ENCODE measurements at places on chromosomes 3 and 15. TPM values are rescaled to one million over a fixed set of nuclear protein-coding genes. Genes with fewer than 3 reads are reported as not detected.

GRCh38 chr15:38266247-38266986 is 13.8 kb downstream of the SPRED1 start:
- DNase-seq = no peak
- H3K4me1 ChIP-seq = peaks cover 19% of the 10 kb centered on the region

- no peak overlapping the region for H3K4me3 ChIP-seq
- H3K27me3 ChIP-seq = no peaks in the 10 kb centered on the region
- DNase-seq = no peak
- no peak overlapping the region for H3K27ac ChIP-seq
- no peaks in the 10 kb centered on the region for H3K4me1 ChIP-seq
These were observed 14.7 kb upstream of the CPNE9 start for GRCh38 chr3:9688961-9689360.

Gene CYB561D2
- total RNA-seq = 16.8 TPM

DNA sequence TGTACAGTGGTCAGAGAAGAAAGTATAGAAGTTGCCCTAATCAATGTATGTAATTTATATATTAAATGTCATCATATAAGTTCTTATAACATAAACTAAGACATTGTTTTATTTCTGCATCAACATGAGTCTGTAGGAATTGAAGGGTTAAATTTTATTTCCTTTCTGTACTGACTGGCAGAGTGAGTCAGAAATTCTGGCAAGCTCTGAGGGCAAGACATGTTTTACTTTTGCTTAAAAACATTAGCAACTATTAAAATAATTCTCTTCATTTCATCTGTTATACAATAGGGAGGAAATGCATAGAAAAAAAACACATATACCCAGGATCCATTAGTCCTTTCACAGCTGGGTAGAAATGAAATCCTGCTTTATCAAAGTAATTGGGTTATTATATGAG is 171.4 kb upstream of the ALCAM start:
- H3K4me3 ChIP-seq = no peak overlapping the region

DNA sequence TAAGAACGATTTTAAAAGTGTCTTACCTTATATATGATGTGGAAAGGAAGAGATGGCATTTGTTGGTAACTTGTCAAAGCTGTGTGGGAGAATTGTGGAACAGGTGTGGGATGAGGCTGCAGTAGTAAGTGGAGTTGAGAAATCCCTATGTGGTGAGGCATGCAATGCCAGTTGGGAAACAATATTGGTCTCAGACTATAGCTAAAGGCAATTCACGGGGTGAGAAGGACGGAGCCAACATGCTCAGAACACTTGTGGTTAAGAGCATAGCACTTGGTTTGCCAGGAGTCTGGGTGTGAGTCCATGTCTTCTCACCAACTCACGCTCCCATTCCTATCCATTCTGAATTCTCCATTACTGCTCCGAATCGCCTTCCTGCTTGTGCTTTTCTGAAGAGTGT is 615.6 kb upstream of the ADAMTS9 start:
- H3K4me3 ChIP-seq = no peak overlapping the region
- no peaks in the 10 kb centered on the region for H3K4me1 ChIP-seq
- H3K36me3 ChIP-seq = no peaks in the 10 kb centered on the region
- DNase-seq = no peak
- no peak overlapping the region for H3K27ac ChIP-seq
- H3K27me3 ChIP-seq = no peaks in the 10 kb centered on the region

Gene GOLGA6D
- total RNA-seq = not detected

GRCh38 chr3:29137601-29138000 is 143.3 kb upstream of the RBMS3 start:
- no peaks in the 10 kb centered on the region for H3K27me3 ChIP-seq
- H3K36me3 ChIP-seq = no peaks in the 10 kb centered on the region
- peaks cover 4% of the 10 kb centered on the region for H3K4me1 ChIP-seq
- DNase-seq = no peak
- H3K27ac ChIP-seq = no peak overlapping the region

DNA sequence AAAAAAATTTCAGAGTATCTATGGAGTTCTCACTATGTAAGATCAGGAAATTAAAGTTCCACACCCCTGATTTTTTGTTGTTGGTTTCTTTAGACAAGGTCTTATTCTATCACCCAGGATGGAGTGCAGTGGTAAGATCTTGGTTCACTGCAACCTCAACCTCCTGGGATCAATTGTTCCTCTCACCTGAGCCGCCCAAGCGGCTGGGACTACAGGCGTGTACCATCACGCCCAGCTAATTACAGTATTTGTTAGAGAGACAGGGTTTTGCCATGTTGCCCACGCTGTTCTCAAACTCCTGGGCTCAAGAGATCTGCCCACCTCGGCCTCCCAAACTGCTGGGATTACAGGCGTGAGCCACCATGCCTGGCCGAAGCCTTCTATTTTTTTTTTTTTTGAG is 12.4 kb downstream of the QRICH1 start:
- peaks cover 3% of the 10 kb centered on the region for H3K36me3 ChIP-seq
- no peaks in the 10 kb centered on the region for H3K27me3 ChIP-seq
- H3K27ac ChIP-seq = no peak overlapping the region
- H3K4me3 ChIP-seq = no peak overlapping the region

Gene GABRR3
- not detected for total RNA-seq

DNA sequence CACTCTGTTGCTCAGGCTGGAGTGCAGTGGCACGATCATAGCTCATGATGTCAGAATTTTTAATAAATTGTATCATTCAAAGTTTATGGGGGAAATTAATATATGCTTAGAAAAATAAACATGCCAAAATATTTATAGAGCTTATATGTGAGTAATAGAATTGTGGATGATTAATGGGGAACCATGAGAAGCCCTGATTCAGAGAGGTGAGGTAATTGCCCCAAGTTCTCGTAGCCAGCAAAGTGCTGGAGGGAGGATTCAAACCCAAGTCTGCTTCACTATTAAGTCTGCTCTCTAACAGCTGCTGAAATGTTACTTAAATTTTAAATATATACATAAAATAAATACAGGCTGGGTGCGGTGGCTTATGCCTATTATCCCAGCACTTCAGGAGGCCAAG is 26.2 kb upstream of the IGF2BP2 start:
- no peak overlapping the region for H3K27ac ChIP-seq
- H3K27me3 ChIP-seq = no peaks in the 10 kb centered on the region
- no peaks in the 10 kb centered on the region for H3K4me1 ChIP-seq
- H3K4me3 ChIP-seq = no peak overlapping the region

Gene FBXO40
- not detected for total RNA-seq

Gene RSRC1
- 23.9 TPM for total RNA-seq

DNA sequence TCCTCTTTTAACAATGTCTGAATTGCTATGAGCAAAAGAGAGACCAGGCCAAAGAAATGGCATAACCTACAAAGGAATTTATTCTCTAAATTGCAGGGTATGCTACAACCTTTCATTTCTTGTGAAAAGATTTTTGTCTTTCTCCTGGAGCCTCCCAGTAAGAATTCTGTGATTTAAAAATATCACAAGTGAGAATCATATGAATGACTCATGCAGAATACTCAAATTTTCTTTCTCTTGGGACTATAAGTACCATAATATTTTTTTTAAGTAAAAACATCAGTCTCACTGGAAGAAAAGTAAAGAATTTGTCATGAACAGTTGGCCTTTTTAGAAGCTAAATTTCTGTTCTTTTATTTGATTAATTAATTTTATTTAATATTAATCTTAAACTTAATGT is 26.3 kb downstream of the SYNPR start:
- no peak for DNase-seq
- H3K4me1 ChIP-seq = no peaks in the 10 kb centered on the region
- H3K27me3 ChIP-seq = no peaks in the 10 kb centered on the region
- H3K4me3 ChIP-seq = no peak overlapping the region
- H3K36me3 ChIP-seq = no peaks in the 10 kb centered on the region
